ENCODE measurements at places on chromosomes 11 and 22. TPM values are rescaled to one million over a fixed set of nuclear protein-coding genes. Genes with fewer than 3 reads are reported as not detected.

The ZNF214 gene
- 4.0 TPM for total RNA-seq

The MYRF gene
- total RNA-seq: 16.6 TPM

The H19 gene
- 78.8 TPM for total RNA-seq

The FOXRED2 gene
- 16.6 TPM for total RNA-seq

The LYVE1 gene
- total RNA-seq: 0.27 TPM

The PDGFB gene
- total RNA-seq: 159 TPM

The ADORA2A gene
- total RNA-seq: 0.46 TPM

The OR10A2 gene
- not detected for total RNA-seq

The ILK gene
- total RNA-seq: 154 TPM

The ANO5 gene
- 2.3 TPM for total RNA-seq

The PGA5 gene
- not detected for total RNA-seq

The MS4A8 gene
- total RNA-seq: not detected

The MGAT3 gene
- total RNA-seq: 1.8 TPM

The MYEOV gene
- total RNA-seq: 36.9 TPM

The OR51F1 gene
- total RNA-seq: not detected

The LRP4 gene
- total RNA-seq: 9.9 TPM

The PANX2 gene
- 1.1 TPM for total RNA-seq
